T follicular helper cell (primary cell): ENCODE measurements at places on chromosomes 3 and 15.
A peak's percentile ranks its signal among the peaks of the same experiment; 100 is the strongest.

DNA sequence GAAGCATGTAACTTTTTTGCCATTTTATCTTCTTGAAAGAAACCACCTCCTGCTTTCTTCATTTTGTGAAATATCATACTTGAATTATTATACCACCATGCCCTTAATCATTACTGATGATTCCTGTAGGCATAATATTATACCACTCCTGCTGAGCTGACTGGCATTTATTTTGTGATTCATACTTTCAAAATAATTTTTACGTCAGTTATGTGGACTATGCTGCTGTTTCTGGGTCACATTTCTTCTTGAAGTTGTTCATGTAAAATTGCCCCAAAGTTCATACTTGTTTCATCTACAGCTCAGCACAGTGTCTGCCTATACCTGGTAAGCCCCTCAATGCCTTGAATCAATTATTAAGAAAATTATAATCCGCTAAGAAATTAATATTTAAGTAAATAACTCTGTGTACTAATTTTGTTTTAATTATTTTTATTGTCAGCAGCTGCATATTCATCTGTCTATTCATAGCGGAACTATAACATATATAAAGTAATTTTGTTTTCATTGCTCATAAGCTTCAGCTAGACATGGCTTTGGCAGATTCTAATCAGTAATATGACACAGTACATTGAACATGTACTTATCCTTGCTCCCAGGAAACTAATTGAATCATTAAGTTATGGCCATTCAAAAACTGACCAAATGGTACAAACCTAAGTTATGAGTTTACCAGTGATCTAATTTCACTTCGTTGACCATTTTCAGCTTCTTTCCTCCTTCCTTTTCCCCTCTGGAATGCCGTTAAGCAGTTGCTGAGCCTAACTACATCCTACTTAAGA lies 160.0 kb downstream of the NAALADL2 start:
- DNase-seq: no peak

DNA sequence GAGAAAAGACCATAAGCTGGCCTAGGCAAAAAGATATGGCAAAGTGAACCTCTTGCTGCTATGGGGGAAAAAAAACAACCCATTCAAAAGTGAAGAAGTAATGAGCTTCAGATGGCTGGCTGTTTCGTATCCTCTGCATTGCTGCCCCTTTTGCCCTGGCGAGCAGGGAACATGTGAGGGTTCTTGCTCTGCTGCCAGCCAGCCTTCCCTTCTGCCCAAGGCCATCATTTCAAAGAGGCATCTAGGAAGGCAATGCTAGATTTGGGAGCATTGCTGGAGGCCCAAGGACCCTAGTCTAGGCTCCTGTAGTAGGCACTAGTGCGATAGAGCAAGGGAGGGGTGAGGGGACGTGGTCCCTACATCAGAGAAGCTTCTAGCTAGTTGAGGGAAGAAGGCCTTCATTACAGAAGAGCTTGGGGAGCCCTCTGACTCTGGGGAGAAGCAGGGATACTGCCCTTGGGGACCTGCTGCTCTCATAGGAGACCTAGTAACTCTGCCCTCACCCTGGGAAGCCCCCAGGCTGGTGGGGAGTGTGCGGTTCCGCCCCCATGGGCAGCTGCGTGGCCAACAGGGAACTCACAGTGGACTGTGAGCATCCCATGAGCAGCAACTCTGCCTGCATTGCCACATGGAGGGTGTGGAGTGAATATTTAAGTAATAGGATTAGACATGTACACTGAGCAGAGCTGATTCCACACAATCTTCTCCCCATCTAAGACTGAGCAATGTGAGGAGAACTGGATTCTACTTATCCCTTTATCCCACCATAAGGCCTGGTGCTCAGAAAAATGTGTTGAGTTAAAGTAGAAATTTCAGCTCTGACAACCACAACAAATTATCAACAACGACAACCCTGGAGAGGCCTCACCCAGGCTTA lies 21.3 kb downstream of the ITGA11 start:
- DNase-seq: no peak

GRCh38 chr15:68939501-68939900 lies 9.2 kb downstream of the SPESP1 start:
- DNase-seq: no peak

GRCh38 chr15:64739156-64739555 lies 36.2 kb downstream of the RBPMS2 start:
- DNase-seq: no peak

- no peak for DNase-seq
Observed at GRCh38 chr3:101819649-101820206, 29.6 kb upstream of the NFKBIZ start.

DNA sequence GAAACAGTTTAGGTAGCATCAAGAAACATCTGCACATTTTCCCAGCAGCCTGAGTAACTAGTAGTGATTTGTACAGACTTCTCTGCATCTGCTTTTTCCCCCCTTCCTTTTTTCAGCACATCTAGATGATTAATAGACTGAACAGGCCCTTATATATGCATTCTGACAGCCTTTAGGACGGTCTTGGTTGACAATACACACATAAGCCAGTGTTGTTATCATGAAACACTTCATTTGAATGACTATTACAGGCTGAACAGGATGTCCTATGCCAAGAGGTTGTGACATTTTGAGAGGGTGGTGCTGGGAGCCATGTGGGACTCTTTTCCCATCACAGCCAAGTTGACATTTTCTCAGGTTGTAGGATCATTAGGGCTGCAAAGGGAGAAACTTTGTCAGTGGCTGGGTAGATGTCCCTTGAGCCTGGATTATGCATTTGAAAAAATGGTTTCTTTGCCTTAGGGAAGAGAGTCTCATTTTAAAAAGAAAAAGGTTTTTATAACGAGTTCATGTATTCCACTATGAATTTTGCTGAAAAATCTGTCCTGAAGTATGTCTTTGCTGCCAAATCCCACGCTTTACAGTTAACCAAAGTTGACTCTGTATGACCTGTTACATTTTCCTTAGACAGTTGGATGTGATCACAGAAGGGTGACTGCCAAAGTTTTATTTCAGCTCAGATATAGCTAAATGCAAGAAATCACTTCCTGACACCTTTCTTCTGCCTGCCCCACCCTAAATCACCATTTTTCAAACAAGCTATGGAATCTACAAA lies 73.7 kb downstream of the FILIP1L start:
- no peak for DNase-seq

- DNase-seq: no peak
Observed at GRCh38 chr15:62920682-62921502, 121.7 kb upstream of the TPM1 start.

DNA sequence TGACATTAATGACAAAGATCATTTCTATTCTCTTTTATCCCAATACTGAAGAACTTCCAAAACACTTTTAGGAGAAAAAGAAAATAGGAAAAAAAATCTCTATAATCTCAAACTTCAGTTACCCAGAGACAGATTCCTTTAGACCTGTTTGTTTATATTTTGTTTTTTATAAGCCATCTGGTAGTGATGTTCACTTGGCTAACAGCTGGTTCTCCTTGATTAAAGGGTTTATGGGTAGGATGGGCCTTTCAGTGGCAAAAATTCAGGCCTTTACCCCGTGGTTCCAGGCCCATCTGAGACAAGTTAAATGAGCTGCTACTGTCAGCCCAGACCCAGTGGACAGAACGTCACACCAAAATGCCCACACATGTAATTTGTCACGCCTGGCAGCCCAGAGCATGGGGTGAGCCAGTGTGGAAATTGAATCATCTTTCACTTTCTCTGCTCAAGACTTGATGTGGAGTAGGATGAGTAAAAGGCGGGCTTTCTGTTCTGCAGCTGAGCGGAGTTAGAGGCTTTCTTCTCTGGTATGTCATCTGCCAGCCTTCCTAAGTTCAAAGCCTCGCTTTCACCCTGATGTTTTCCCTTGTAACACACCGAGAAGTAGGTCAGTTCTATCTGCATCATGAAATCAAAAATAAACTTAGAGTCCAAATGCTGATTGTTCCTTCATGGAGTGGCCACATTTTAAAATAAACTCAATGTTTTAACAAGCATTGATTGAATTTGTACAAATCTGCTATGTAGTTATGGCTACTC lies 62.5 kb upstream of the SKOR1 start:
- DNase-seq: no peak

GRCh38 chr15:92989470-92989869 lies 89.3 kb downstream of the CHD2 start:
- no peak for DNase-seq

DNA sequence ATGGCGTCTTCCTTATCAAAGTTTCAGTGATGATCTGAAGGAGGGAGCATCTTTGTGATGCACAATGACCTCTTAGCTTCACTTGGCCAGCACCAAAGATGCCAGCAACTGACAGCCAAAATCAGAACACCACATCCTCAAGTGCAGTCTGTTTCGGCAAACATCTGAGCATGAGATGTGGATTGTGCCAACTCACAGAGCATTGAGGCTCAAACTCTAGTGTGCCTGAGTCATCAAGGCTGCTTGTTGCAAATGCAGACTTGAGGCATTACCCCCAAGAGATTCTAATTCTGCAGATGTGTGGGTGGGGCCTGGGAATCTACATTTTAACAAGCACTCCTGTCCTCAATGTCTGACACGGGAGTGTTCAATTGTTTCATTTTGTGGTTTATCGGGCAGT lies 35.8 kb downstream of the ABHD5 start:
- DNase-seq: no peak

- no peak for DNase-seq
Observed at GRCh38 chr3:173553635-173554280, 156.2 kb downstream of the NLGN1 start.

- peak; percentile 44 for DNase-seq
Observed at GRCh38 chr3:19947549-19948225, 790 bp downstream of the RAB5A start.

GRCh38 chr3:184066211-184066610 lies 13.4 kb downstream of the HTR3C start:
- DNase-seq: no peak

GRCh38 chr3:58214484-58215316 lies 3.9 kb upstream of the DNASE1L3 start:
- DNase-seq: no peak

DNA sequence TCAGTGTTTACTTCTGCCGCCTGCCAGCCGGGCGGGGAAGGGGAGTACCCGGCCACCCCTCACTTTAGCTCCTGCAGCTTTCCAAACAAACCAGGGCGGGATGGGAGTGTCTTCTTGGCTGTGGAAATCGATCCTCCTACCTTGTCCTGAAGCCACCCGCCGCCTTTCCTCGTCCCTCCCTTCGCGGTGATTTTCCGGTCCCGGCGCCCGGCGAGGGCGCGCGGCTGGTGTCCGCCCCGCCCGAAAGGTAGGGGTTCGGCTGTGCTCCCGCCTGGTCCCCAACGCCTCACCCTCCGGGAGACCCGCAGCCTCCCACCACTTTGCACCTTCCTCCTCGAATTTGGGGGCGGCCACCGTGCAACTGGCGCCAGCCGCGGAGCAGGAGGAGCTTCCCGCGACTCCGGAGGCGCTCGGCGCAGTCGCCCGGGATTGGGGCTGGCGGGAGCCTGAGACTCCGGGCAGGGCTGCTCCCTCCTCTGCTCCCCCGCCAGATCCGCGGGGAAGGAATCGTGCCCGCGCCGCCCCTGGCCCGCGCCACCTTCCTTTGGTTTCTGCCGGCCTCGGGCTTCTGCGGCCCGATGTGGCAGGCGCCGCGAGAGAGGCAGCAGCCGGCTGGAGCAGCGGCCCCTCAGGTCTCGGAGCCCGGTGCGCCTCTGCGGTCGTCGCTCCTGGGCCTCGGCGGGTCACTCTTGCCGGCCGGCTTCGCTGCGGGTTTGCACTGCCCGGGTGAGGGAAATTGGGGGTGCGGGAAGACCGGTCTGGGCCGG lies 30.7 kb upstream of the ST3GAL6 start:
- no peak for DNase-seq

DNA sequence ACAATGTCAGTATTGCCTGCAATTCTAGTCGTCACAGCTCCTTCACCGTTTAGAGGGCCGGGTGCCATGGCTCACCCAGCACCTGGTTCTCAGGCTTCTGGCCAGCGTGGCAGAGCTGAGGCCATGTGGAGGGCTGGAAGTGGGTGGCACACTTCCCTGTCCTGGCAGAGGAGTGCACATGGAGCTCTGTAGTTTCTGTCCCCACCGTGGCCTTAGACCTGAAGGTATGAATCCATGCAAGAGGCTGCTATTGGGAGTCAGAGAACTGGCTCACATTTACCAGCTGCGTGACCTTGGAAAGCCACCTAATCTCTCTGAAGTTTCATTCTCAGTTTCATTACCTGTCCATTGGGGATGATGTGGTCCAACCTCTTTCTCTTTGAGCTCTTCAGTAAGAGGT lies 22.2 kb downstream of the EPHB1 start:
- no peak for DNase-seq

GRCh38 chr3:172275586-172275985 lies 172.7 kb downstream of the GHSR start:
- DNase-seq: no peak
